ENCODE measurements at places on chromosomes 12 and 14. TPM values are rescaled to one million over a fixed set of nuclear protein-coding genes. Genes with fewer than 3 reads are reported as not detected.
A peak's percentile ranks its signal among the peaks of the same experiment; 100 is the strongest.

- H3K4me3 ChIP-seq = no peak overlapping the region
- no peaks in the 10 kb centered on the region for H3K27me3 ChIP-seq
- no peaks in the 10 kb centered on the region for H3K36me3 ChIP-seq
Measured at GRCh38 chr12:25695574-25695973, 142.5 kb upstream of the LMNTD1 start.

DNA sequence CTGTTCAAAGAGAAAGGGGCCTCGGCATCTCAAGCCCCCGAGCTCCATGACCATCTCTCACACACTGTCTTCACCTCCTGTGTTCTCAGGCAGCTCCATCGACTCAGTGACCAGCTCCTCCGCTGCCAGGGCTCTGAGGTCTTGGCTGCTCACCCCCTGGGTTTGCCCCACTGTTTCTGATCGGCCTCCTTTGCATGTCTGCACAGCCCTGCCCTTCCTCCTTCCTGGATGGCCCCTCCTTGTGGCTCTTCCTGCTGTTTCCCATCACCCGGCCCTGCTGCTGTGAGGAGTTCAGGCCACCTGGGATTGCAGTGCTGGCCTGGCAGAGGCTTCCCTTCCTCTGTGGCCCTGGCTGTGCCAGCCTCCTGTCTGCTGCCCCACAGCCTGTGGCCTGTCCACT lies 38.1 kb upstream of the PIWIL1 start:
- H3K27me3 ChIP-seq = no peaks in the 10 kb centered on the region
- no peaks in the 10 kb centered on the region for H3K36me3 ChIP-seq
- DNase-seq = no peak
- no peak overlapping the region for H3K27ac ChIP-seq

- H3K27me3 ChIP-seq = no peaks in the 10 kb centered on the region
- no peaks in the 10 kb centered on the region for H3K4me1 ChIP-seq
- no peak overlapping the region for H3K27ac ChIP-seq
- DNase-seq = no peak
- no peak overlapping the region for H3K4me3 ChIP-seq
Measured at GRCh38 chr12:127928615-127929571, 338.1 kb upstream of the TMEM132C start.

- no peaks in the 10 kb centered on the region for H3K4me1 ChIP-seq
- no peak for DNase-seq
- no peak overlapping the region for H3K4me3 ChIP-seq
- H3K36me3 ChIP-seq = peaks cover 5% of the 10 kb centered on the region
- H3K27me3 ChIP-seq = no peaks in the 10 kb centered on the region
- H3K27ac ChIP-seq = no peak overlapping the region
Measured at GRCh38 chr14:71638523-71639196, 293.6 kb upstream of the RGS6 start.

- H3K36me3 ChIP-seq = no peaks in the 10 kb centered on the region
- no peak for DNase-seq
- H3K27ac ChIP-seq = no peak overlapping the region
- no peak overlapping the region for H3K4me3 ChIP-seq
- no peaks in the 10 kb centered on the region for H3K4me1 ChIP-seq
Measured at GRCh38 chr14:74207943-74208342, 31.3 kb upstream of the VSX2 start.

Gene CBLN3
- total RNA-seq = 3.2 TPM

DNA sequence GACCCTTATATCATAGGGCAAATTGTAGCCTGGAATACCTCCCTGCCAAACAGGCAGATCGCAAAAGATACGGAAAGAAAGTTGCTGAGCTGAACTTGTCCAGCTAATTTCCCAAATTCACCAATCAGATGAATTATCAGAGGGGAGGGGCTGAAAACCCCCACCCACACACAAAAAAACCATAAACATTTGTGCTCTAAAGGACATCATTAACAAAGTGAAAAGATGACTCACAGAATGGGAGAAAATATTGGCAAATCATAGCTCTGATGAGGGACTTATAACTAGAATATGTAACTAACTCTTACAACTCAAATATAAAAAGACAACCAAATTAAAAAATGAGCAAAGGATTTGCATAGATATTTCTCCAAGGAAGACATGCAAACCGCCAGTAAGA lies 36.3 kb downstream of the PTHLH start:
- H3K36me3 ChIP-seq = no peaks in the 10 kb centered on the region
- H3K27ac ChIP-seq = no peak overlapping the region
- H3K4me1 ChIP-seq = no peaks in the 10 kb centered on the region
- no peak for DNase-seq
- no peaks in the 10 kb centered on the region for H3K27me3 ChIP-seq

Gene IL31
- not detected for total RNA-seq

DNA sequence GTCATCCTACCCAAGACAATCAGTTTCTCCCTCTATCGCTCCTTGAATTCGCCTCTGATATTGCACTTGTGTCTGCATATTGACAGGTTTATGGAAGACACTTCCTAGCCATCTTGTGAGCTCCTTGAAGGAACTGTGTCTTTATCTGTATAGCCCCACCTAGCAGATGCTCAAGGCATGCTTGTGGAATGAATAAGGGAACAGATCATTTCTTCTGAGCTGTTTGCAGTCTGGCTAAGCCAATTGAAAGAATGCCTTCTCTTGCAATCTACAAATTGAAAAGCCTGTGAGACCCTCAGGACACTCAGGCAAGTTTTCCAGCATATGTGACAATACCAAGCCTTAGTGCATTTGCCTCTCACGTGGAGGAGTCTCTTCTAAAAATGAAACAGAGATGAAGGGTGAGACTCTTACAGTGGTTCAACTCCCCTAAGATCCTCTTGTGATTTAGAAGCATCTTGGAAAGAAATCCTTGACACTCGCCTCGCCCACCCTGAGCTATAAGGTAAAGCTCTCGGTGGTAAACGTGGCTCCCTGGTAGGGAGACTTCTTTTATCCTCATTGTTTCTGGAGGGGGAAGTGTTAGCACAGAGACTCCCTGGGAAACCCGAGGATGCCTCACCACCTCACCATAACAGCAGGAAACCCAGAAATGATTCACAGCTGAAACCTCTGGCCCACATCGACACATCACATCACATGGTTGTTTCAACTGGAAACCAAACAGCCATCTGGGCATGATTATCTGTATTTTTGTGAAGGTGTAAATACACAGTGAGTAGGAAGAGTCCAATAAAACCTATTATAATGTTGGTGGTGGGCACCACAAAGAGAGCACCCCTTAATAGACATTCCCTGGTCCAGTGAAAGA lies 112.3 kb upstream of the BCL2L14 start:
- no peak overlapping the region for H3K27ac ChIP-seq
- H3K4me3 ChIP-seq = no peak overlapping the region
- peaks cover 18% of the 10 kb centered on the region for H3K4me1 ChIP-seq
- DNase-seq = peak; percentile 46
- H3K36me3 ChIP-seq = no peaks in the 10 kb centered on the region

- H3K4me1 ChIP-seq = no peaks in the 10 kb centered on the region
- peaks cover 4% of the 10 kb centered on the region for H3K27me3 ChIP-seq
- H3K36me3 ChIP-seq = no peaks in the 10 kb centered on the region
- no peak overlapping the region for H3K27ac ChIP-seq
- no peak overlapping the region for H3K4me3 ChIP-seq
Measured at GRCh38 chr14:59406454-59407245, 58.5 kb downstream of the GPR135 start.

Gene TAC3
- total RNA-seq = not detected

Gene OR5AU1
- not detected for total RNA-seq

DNA sequence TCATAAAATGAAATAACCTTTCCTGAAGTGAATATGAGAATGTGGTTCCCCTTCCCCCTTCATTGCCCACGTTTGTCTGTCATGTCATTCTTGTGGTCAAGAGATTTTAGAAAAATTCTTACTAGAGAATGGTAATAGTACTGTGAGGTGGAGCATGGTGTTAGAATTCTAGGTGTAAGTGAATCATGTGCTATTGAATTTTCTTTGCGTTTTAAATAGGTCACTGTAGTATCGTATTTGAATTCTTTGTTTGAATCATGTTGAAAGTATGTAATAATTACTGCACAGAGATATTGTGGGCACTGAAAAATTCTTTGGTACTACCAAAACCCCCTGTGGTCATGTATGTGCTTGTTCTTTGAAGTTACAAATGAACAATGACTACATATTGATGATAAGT lies 49.9 kb downstream of the FUT8 start:
- H3K27me3 ChIP-seq = no peaks in the 10 kb centered on the region
- DNase-seq = no peak
- H3K4me3 ChIP-seq = peak overlapping the region; percentile 17
- H3K36me3 ChIP-seq = peaks cover 7% of the 10 kb centered on the region
- H3K27ac ChIP-seq = peak overlapping the region; percentile 15

DNA sequence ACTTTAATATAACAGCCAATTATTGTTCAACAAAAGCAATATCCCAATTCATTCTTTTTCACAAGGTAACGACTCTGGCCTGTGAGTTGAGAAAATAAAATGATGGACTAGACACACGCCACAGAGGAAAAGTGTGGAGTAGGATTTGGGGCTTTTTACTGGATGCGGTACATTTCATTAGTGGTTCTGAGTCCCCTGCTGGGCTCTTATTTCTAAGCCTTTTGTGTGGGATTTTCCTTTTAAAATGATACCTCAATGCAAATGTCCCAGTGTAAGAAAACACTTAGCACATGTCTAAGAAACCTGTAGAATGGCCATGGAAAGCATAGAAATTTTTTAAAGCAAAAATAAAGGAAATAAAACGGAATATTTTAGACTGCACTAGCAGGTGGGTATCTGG lies 73.4 kb downstream of the C12orf42 start:
- no peaks in the 10 kb centered on the region for H3K27me3 ChIP-seq
- no peak overlapping the region for H3K27ac ChIP-seq
- H3K36me3 ChIP-seq = peaks cover 6% of the 10 kb centered on the region
- no peak for DNase-seq
- no peak overlapping the region for H3K4me3 ChIP-seq
- H3K4me1 ChIP-seq = no peaks in the 10 kb centered on the region

Gene SMOC1
- not detected for total RNA-seq

Data from CD4-positive, CD25-positive, alpha-beta regulatory T cell (primary cell).